PC-3 (cell line): ENCODE measurements at places on chromosomes 1 and 21.

DNA sequence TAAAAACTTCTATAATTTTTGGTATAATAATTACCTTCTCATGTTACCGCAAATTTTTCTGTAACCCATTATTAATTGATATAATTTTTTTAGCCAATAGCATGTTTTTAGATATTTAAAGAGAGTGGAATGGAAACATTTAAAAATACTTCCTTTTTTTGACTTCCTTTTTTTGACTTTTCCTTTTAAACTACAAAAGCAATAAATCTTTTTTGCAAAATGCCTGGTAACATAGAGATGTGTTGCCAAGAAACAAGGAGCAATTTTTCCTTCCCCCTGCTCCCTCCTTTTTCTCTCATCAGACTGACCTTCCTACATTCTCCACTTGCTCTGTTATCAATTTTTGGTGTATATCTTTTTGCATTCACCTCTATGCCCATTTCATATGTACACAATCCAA, 666.2 kb downstream of the ADGRL2 start:
- DNase-seq, result no peak

DNA sequence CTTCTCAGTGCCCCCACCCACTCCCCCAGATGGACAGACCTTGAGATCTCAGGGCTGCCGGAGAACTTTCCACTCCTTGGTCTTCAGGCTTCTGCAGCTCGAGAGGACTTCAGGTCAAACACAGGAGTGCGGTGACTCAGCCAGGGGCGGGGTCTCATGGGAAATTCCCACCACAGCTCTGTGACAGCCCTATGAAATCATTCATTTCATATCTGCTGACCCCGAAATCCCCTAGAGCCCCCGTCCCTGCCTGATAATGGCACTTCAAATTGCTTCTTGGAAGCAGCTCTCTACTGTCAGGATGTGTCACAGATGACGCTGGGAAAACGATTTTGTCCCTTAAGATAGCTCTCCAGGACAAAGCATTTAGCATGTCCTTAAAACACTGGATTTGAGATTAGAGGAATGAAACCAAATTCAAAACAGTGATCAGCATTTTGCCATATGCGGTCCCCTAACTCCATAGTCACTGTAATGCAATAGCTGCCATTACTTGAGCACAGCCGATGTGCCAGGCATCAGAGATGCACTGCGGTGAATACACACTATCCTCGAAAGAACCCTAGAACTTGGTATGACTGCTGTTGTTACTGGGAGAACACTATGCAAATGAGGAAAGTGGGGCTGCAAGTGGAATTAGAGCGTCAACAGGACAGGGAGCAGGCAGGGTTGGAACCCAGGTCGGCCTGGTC, at the start of gene TNFRSF9:
TSS of gene TNFRSF9 (minus strand) at position 95 of the 692 bp plus-strand sequence. CDS start 845 bp downstream, outside the sequence.
- peak; percentile 38 for DNase-seq

GRCh38 chr1:40339420-40340323, 22.6 kb upstream of the COL9A2 start:
- DNase-seq, result no peak

DNA sequence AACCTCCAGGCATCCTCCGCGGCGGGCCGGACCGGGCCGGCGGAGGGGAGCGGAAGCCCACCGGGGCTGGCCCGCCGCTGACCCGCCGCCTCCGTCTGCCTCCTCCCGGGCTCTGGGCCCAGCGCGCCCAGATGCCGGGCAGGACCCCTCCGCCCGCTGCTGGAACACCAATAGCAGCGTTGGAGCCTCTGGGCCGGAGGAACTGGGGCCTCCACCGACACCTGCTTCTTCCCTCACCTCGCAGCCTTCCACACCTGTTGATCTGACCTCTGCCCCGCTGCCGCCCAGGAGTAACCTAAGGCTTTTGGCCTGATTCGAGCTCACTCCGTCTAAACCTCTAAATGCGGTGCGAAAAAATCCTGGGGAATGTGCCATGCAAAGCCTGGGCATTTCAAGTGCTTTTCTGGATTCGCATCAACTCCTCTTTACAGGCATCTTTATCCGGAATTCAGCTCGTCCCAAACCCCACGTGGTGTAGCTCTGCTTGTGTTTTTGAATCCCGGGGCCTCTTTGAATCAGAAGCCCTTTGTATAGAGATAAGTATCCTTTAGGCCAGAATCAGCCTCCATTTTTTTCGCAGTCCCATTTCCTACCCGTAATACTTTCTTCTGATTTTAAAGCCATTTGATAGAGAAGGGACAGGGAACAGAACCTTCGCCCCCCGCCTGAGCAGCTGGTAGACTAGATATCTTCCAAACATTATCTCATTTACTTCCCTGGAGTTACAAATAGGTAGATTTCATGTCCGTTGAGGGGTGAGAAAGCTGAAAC, 680 bp upstream of the CNN3 start:
- DNase-seq, result no peak

GRCh38 chr1:232329103-232329813, 300.7 kb downstream of the SIPA1L2 start:
- DNase-seq, result no peak

- DNase-seq, result no peak
These were observed 6.8 kb downstream of the CORT start for GRCh38 chr1:10456661-10457060.

DNA sequence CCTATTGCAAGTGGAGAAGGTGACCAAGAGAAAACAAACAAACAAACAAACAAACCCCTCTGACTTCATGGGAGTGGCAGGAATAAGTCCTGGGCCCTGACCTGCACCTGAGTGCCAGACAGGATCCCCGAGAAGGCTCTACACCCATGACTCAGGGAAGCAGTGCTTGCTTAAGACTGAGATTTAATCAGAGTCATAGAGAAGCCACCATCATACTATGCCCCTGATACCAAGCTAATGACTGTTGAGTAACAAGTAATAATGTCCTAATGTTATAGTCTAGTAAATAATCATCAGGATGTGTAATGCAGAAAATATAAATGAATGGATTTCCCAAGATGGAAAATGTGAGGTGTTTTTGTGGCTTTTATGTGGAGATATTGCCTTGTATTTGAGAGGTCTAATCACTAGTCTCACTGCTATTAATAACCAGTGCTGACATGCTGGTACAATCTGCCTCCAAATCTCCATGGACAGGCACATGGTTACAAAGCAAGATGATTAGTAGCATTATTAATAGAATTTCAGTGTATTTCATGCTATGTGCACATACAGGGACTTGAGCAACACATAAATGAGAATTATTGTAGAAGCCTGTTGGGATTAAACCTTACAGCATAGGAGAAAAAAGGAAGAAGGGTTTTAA, 1290.9 kb downstream of the MRPL39 start:
- no peak for DNase-seq

DNA sequence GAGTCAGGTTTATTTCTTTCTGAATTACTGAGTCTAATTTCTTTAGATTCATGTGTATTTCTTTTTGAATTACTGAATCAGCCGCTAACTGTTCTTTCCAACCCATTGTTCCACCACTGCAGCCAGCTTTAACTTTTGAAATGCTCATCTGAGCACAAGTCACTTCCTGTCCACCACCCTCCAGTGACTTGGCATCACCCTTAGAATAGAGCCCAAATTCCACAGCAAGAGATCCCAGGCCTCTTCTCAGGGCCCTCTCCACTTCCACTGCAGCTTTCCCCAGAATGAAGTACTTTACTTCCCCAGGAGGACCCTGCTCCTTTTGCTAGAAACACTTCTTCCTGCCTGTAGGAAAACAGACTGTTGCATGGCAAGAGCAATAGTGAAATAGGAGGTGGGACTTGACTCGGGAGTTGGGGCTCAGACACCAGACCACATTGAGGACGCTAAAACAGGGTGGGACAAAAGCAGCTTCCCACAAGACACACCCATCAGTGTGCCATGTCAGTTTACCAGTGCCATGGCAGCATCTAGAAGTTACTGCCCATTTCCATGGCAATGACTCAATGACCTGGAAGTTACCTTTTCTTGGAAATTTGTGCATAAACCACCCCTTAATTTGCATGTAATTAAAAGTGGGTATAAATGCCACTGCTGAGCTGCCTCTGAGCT, 56.5 kb upstream of the ADAR start:
- no peak for DNase-seq

- DNase-seq, result no peak
These were observed 2.9 kb downstream of the SELENON start for GRCh38 chr1:25802915-25803314.

DNA sequence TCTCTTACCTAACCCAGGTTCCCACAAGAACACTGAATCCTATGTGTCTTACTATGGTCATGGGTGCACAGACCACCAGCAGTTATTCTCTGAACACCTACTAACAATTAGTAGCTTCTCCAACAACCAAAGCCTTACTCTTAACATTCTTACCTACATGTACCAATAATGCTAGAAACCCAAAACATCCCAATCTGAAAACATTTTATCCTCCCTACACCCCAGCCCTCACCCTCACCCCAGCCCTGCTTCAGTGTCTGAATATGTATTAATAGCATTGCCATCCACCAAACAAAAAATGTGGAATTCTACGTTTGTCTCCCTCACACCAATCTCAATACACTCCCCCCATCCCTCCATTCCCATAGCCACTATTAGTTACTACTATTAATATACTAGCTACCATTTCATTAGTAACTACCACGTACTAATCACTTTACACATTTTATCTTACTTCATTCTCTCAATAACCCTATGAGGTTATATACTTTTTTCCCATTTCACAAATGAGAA, 2.6 kb downstream of the TRIM33 start:
- no peak for DNase-seq

- DNase-seq, result no peak
These were observed 75.9 kb downstream of the CAMTA1 start for GRCh38 chr1:6861075-6861724.

GRCh38 chr1:203702130-203702577, 62.8 kb upstream of the LAX1 start:
- DNase-seq, result peak; percentile 82

DNA sequence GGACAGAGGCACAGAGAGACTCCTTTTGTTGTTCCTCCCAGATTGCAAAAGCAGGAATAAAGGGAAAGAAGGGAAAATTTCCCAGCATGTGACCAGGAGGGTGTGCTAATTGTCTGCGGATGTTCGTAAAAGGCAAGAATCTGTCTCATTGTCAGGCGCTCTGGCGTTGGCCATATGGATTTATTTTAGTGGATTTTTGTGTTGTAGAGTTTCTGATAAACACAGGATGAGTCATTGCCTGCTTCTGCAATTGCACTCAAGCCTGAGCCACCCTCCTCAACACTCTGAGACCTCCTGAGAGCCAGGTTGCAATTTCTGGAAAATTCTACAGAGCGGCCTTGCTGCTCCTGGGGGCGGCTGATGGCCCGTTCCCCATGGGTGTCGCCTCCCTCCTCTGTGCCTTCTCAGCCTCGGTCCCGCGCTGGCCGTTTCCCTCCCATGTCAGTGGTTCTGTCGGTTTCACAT, 227.7 kb downstream of the KAZN start:
- peak; percentile 5 for DNase-seq

DNA sequence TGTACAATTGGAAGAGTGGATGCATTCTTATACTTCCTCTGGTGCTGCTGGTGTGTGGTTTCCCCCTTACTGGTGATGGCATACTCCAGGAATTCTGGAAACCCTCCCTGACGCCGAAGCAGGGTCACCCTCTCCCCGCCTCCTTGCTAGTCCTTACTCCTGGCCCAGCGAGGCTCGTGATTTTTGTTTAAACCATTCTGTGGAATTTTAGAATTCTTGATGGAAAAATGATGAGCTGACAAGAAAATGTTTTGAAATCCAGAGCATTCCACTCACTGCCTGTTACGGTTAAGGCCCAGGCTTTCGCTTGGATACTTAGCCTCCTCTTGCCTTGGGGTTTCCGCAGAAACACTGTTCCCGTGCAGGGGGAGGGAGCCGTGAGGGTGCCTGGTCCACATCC, 41.1 kb downstream of the IL6R start:
- no peak for DNase-seq

DNA sequence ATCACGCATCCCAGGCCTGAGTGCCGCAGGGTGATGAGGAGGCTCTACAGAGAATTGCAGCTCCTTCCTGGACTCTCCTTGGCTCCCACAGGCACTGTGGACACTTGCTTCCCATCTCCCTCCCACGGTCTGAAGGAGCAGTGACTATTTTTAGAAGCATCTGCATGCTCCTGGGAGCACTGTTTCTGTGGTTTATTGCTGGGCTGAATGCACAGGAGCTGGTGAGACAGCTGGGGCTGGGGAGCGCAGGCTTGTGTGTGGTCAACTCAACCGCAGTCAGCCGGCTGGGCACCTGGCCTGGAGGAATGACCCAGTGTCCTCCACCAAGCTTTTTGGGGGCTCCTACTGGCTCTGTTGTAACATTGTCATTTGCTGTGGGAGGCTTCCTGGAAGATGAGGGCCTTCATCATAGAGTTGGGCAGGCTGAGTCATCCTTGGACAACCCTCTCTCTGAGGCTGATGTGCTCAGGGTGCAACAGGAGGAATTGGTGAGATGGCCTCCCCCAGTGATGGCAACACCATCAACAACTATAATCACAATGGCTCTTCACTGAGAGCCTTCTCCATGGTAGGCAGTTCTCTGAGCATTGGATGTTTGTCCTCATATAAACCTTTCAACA, 1.7 kb downstream of the NFASC start:
- no peak for DNase-seq

GRCh38 chr1:24317956-24318614, 1.1 kb upstream of the GRHL3 start:
- DNase-seq, result no peak

GRCh38 chr21:41431788-41432548, 5.9 kb downstream of the MX1 start:
- no peak for DNase-seq

GRCh38 chr1:111953797-111954196, 35.7 kb downstream of the KCND3 start:
- DNase-seq, result no peak

DNA sequence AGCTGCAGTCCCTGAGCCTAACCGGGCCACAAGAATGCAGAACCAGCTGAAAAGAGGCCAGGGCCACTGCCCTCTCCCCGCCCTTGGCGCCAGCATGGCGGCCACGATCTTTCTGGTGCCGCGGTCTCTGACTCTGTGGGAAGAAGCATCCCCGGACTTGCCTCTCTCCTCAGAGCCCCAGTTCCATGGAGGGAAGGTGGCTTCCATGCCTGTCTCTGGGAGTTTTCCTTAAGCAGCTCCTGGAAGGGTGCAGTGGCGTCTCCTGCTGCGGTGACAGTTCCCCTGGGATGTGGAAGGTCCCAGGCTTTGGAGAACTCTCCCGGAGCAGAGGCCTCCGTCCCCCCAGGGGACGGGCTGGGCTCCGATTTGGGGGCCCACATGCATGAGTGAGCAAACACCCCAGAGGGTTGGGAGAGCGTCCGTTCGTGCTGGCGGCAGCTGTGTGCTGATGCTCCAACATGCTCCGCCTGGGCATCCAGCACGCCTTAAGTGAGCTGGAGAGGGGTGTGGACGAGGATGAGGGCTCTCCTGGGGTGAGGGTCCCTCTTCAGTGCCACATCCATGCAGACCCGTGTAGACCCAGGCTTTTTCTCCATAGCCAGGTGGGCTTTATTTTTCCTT, 109.8 kb upstream of the COL6A1 start:
- DNase-seq, result no peak

- DNase-seq, result no peak
These were observed 29.5 kb downstream of the C2CD2 start for GRCh38 chr21:41924368-41924754.

GRCh38 chr1:42806593-42806992, 10.3 kb upstream of the ERMAP start:
- DNase-seq, result no peak

DNA sequence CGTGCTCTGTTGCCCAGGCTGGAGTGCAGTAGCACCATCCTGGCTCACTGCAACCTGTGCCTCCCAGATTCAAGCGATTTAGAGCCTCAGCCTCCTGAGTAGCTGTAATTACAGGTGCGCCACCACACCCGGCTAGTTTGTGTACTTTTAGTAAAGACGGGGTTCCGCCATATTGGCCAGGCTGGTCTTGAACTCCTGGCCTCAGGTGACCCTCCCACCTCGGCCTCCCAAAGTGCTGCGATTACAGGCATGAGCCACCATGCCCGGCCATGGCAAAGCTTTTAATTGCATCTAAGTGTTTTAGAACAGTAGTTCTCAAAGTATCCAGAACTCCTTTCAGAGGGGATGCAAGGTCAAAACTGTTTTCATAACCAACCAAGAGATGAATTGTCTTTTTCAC, 25.1 kb upstream of the IFNGR2 start:
- no peak for DNase-seq
